ENCODE measurements at places on chromosomes 11 and 22.

DNA sequence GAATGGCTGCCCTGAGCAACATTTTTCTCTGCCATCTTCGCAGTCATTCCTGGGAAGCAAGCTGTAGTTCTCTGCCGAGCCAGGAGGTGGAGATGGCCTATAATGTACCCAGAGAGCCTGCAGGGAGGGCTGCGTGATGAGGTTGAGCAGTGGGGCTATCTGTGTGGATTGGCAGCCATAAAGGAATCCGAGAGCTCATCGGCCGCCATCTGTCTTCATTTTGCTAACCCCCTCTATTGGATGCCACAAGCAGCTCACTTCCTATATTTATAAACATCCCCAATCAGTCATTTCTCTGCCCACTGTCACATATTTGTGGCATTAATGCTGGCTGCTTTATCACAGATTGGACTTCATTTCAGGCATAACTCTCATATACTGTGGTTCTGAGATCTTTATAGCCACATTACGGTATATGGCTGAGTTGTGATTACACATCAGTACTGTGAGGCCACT is 209.5 kb downstream of the NTM start:
- DNase-seq = peak; percentile 94

DNA sequence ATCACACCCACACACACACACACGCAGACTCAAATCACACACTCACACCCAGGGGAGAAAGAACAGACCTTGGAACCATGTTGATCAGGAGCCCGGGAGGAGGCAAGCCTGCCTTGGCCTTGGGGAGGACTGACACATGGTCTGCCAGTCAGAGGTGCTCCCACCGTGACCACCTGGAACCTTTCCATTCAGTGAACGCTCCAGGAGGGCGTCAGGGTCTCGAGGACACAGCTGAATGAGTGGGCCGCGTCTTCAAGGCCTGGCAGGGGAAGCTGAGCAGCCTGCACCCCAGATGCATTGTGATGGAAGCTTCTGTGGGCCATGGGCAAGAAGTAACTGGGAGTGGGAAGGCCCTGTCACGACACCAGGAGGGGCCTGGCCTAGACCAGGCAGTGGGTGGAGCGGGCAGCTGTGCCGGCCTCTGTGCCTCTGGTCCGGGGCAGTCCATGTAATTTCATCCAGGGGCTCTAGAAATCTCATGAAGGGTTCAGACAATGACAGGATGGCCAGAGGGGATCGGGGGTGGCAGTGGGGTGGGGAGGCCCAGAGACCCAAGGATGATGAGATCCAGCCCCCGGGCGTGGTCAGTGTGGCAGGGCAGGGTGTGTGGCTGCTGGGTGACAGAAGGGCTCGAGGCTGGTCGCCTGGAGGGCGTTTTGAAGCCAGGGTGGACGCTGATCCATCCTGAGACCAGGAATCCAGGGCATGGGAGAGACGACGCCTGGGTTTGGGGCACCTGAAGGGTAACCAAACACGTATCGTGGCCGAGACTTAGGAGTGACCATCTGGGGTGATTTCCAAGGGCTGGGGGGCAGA is 53.7 kb downstream of the IGF2 start:
- no peak for DNase-seq

- DNase-seq = no peak
These were observed 3.2 kb downstream of the TBC1D10C start for GRCh38 chr11:67406969-67407687.

DNA sequence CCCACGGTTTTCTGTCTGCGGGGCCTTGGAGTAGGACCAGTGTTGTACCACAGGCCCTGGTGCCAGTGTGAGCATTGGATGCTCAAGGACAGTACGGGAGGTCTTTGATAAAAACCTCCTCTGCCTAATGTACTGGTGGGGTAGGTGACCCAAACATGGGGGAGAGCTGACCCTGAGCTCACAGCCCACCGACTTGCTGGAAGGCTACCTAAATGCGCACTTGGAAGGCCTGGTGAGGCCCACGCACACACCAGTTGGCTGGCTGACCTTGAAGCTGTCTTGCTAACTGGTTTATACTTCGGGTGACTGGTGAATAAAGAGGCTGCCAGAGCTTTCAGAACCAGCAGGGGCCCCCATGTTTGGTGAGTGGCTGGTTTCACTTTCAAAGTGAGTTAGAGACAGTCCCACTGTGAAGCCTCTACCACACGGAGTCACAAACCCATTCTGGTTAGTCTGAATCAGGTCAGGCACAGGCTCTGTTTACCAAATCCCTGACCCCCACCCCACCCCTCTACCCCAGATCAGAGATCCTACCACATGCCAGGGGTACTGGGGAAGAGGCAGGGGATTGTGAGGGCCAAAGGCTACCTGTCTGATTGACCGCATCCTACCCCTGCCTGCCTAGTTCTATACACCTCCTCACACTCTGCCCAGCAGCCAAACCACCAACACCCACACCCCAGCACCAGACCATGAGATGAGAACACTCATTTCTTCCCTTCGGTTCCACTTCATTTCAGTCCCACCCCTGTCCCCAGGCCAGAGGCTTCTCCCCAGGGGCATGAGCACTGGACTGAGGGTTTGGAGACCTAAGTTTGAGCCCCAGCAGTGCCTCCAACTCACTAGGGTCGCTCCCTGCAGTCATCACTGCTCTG is 12.7 kb upstream of the IL2RB start:
- no peak for DNase-seq

GRCh38 chr11:1336836-1337646 is 27.6 kb upstream of the TOLLIP start:
- DNase-seq = no peak

GRCh38 chr22:33902073-33902472 is 18.2 kb downstream of the LARGE1 start:
- no peak for DNase-seq

- no peak for DNase-seq
These were observed 56.6 kb upstream of the PRDM11 start for GRCh38 chr11:45089676-45090499.

GRCh38 chr11:64887234-64887756 is 8.9 kb upstream of the EHD1 start:
- no peak for DNase-seq

DNA sequence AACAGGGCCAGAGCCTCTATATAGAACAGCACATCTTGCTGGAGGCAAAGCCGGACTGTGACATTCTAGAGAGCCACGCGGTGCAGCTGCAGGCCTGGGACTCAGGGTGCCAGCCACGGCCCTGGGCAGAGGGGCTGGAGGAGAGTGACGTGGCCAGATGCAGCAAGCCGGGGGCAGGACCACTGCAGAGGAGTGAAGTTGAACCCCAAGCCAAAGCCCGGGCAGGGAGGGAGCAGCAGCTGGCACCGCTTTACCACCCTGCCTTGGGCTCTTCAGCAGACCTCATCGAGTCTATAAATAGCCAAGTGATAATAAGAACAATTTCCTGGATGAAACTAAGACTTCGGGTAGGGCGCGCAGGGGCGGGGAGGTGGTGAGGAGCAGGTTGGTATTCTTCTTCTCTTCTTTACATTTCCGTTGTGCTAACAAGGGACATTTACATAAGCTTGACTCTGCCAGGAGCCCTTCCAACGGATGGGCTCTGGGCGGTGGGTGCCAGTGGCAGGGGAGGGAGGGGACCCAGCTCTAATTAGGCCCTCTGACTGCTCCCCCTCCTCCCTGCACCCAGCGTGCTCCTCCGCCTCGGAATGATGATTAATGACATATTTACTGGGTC is 110.2 kb downstream of the ST3GAL4 start:
- no peak for DNase-seq

DNA sequence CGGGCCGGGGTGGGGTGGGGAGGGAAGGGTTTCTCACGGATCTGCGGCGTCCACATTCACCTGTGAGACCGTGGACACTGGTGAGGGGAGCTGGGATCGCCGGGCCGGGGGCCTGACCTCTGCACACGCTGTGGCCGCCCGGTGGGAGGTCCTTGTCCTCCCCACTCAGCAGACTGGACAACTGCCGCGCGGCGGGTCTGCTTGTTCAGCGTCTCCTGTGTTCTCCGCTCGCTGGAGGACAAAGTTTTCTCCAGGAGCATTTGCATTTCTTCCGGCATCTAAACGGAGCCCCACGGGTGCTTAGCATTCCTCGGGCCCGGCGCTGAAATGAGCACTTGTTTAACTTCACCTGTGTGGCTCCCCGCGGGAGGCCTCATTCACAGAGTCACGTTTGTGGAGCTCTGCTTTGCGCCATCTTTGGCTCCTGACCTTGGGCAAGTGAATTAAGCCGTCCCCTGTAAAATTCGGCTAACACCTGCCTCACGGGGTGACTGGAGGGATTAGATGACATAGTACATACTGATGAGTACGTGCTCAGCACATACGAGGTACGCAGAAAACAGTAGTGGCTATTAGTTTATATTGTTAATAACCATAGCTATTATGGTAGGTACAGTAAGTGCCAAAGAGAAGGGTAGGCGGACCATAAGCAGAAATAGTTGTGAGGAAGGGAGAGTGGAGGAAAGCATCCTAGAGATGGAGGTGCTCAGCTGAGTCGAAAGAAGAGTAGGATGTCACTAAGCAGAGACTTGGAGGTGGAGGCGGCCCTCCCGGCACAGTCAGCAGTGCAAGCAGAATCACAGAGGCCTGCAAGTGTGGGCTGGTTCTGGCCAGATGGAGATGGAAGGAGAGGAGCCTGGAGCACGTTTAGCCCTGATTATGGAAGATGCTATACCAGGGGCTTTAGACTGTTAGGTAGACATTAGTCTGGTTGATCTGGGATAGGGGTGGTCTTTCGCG is 885 bp downstream of the TRMU start:
- DNase-seq = no peak

GRCh38 chr11:86346513-86346912 is 28.2 kb upstream of the CCDC81 start:
- DNase-seq = no peak

DNA sequence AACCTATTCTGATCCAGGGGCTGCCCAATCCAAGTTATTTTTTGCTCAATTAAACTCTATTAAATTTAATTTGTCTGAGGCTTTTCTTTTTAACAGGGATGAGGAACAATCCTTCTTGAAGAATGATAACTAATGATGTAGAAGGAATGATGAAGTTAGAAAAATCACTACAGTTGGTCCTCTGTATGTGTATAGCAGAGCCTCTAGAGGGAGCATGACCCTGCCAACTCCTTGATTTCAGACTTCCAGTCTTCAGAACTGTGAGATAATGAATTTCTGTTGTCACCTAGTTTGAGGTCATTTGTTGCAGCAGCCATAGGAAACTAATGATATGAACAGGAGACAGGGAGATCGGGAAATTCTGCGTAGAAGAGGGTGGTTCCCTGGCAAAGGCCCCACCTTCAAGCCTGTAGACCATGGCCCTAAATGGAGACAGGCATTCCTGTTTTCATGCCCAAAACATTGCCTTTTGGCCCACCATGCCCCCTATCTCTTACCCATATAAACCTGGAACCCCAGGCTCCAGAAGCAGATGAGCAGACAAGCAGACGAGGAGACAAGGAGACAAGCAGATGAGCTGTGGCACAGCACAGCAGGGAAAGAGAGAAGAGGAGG is 7.7 kb upstream of the QSER1 start:
- DNase-seq = no peak

DNA sequence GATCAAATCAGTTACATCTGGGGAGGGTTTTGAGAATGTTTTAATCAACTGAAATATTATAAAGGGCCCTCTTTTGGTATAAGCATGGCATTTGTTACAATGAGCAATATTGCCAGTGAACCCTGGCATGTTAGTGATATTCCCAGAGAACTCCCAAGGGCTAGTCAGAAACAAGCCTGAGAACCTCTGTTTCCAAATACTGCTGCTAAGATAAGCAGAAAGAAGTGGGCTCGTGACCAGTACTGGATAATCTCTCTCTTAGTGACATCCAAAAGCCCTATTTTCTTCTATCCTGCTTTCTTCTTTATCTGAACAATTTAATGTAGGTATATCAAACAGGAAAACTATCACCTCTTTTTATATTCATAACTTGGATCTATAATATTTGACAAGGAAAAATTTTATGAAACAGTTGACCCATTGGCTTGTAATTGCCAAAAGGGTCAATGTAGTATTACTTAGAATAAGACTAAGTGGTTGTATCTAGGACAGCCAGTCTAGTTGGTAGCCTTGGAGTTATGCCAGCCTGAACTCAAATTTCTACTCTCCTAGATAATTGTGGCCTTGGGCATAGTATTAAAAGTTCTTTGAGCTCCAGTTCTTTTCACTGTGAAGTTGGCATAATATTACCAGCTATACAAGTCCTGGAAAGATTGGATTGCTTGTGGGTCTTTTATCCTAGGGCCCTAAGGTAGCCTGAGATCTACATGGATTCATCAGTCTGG is 15.7 kb downstream of the CAT start:
- DNase-seq = no peak

DNA sequence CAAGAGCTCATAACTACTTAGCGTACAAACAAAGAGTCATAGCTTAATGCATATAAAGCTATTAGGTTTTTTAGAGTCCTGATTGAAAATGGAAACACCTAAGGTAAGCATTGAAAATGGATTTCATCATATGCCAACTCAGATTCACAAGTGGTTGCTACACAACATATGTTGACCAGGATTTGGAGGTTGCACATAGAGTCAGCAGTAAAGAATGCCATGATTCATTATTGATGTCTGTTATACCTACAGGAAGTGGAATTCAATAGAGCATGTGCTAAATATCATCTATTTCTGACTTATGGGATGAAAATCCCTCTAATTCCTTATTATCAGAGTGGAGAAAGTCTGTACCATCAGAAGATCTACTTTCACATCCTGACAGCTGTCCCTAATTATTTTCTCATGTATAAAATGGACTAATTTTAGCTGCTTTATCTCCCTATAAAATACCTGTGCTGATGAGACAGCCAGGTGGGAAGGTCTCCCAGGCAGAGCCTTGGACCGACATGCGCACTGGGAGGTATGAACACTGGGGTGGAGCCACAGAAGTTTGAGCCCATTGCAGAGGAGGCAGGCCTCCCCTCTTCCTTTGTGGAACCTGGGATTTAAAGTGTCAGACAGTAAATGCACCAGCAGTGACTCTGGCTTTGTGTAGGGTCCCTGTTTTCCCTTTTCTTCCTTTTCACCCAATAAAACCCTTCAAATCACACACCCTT is 204.2 kb downstream of the AASDHPPT start:
- DNase-seq = peak; percentile 55

- DNase-seq = no peak
These were observed 96.9 kb downstream of the TRMU start for GRCh38 chr22:46432164-46433068.

DNA sequence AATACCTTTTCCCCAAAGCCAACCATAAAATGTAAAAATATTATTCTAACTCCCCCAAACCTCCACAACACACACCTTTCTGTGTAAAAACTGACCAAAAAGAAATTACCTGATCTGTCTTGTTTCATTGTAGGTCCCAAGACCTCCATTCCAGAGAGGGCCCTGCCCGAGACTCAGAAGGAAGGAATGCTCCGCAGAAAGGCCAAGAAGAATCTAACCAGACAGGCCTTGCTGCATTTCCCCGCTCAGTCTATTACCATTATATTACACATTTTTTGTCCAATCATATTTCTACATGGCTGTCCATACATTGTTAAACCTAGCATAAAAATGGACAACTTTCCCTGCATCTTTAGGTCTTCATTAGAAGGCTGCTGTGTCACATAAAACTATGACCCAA is 237.5 kb upstream of the UBASH3B start:
- DNase-seq = no peak

Measured in AG09309 (cell line).